Fibroblast of mammary gland (primary cell): ENCODE measurements at places on chromosomes 5 and 9.
A peak's percentile ranks its signal among the peaks of the same experiment; 100 is the strongest.

DNA sequence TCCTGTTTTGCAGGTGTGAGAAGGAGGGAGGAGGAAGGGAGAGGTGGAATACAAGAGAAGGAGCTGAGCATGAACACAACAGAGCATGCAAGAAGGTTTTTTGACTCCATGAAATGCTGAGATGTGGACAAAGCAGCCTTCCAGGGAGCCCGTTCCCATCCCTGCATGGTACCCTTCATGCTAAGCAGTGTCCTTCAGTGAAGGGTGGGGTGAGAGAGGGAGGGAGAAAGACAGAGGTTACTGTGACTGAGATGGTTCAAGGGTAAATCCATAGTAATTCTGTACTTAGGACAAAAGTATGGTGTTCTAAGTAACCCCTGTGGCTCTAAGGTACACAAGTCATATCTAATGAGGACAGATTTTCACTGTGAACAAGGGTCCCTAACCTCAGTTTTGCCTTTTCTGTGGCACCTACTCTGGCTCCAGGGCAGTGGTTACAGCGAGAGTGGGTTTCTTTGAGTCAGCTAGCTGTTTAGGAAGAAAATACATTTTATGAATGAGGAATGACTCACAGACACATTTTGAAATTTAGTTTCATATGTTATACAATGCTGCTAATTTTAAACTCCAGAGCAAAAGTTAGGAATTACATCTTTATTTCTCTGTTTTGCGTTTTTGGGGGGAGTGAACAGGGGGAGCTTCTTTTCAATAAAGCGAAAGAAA, 184.9 kb upstream of the SLC12A2 start:
- DNase-seq, result peak; percentile 45

DNA sequence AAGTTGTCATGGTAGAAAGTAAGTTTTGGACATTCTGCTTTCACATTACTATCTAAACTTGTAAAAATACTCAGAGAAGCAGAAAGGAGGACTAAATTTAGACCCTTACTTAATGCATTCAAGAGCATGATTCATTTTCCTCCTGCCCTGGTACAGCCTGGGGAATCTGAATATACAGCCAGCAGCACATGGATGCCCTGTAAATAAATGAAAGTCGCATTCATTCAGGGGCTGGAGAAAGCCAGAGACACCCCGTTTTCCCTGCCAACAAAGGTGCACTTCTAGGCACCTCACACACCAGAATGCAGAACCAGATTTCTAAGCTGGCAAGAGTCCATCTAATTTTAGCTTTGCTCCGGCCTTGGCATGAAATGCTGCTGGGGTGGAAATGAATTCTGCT, 172.7 kb upstream of the KLF9 start:
- DNase-seq, result peak; percentile 87

GRCh38 chr9:32677931-32678330, 42.5 kb upstream of the TAF1L start:
- DNase-seq, result no peak

GRCh38 chr5:157283434-157283833, 17.5 kb downstream of the CYFIP2 start:
- no peak for DNase-seq

GRCh38 chr5:36722900-36723299, 116.5 kb downstream of the SLC1A3 start:
- peak; percentile 26 for DNase-seq

DNA sequence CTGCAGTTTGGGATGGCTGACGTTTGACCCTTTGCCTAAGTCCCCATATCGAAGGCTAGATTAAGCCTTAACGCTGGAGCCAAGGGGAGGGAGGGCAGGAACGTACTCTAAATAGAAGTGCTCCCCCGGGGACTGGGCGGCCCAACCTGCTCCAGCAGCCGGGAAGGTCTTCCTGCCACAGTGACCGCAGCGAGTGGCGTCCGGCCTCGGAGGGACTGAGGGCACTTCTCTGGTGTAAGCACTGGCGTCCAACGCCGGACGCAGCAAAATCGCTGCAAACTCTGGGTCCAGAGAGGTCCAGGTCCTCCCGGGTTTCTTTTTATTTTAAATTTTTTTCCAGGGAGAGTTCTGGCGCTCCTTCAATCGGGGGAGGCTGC, 505 bp upstream of the ACER2 start:
- no peak for DNase-seq

- no peak for DNase-seq
These were observed 91.2 kb downstream of the TLE1 start for GRCh38 chr9:81598123-81598497.

- no peak for DNase-seq
These were observed 65.1 kb upstream of the RETREG1 start for GRCh38 chr5:16681876-16682275.

DNA sequence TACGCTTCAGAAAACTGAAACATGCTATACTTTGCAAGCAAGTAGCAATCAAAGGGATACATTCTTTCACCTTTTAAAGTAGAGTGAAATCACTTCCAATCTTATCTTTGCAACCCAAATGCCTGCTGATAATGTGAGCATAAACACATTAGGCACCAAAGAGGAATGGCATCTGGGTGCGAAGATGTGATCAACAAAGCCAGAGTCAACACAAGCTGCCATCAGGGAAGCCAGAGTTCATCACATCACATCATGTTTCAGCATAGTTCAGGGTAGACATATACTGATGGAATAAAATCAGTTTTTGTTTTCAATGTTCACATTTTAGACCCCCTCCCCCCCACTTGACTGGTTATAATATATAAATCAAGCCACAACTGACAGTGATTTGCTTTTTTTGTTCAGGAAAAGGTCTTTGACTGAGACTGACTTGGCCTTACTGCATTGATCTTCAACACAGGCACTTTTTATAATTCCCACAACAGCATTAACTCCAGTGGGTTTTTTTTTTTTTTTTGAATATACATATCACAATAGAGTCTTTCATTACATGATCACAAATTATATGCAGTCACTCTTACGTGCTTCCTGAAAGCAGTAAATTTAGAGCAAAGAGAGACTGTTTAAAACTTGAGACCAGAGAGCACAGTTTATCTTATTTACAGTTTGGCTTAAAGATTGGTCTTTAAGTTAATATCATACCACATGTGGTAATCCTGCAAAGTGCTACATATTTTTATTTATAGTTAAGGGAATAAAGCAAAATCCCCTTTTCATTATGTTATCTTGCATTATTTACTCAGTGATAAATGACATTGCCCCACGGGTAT, 20.3 kb downstream of the AOPEP start:
- no peak for DNase-seq

GRCh38 chr5:116564756-116565490, 9.7 kb downstream of the SEMA6A start:
- no peak for DNase-seq

DNA sequence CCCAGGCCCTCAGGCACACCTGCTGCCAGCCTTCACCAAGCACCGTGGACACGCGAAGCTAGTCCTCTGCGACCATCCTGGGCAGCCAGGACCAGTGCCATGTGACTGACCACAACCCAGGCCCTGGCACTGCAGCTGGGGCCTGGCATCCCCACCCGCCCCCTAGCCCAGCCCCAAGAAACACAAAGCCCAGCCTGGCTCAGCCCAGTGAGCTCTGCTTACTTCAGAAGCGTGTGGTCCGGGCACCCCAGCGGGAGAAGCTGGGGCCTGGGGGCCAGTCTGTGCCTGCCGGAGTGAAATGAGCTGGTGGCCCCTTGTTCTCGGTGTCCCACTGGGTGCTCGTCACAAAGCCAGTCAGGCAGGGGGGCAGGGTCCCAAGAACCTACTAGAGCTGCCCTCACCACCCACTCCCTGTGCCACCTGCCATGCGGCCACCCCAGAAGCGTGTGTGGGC, 87.9 kb downstream of the KCNT1 start:
- DNase-seq, result no peak

DNA sequence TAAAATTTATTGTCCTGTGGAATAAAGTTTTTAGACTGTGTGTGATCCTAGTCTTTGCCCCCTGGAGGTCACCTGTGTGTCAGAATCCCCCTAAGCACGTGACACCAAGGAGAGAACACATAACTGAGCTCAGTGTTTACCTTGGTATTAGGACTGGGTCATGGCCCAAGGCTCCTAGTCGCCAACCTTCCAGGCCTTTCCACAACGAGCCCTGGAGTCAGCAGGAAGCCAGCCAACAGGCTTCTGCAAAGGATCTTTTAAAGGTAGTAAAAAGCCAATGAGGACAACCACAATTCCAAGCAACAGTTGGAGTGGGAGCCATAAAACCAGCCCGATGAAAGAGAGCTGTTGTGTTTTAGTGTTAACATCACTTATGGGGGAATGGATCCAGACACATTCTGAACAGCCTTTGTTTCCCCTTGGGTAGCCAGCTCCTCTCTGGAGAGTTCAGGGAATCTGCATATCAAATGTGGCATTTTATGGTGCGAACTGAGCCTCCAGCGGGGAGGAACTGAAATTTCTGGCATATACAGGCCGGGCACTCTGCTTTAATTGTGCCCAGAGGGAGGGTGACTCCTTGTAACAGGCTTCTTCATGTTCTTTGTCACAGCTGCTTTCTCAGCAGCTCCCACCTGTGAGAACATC, 239.9 kb downstream of the FSTL4 start:
- DNase-seq, result no peak

GRCh38 chr5:148972974-148973374, 89.9 kb downstream of the SH3TC2 start:
- peak; percentile 88 for DNase-seq

- peak; percentile 97 for DNase-seq
These were observed at the start of gene SEC16A for GRCh38 chr9:136482793-136483588. SEC16A (minus strand) TSS chr9:136483040; CDS start chr9:136477615, 5,425 bp downstream.

DNA sequence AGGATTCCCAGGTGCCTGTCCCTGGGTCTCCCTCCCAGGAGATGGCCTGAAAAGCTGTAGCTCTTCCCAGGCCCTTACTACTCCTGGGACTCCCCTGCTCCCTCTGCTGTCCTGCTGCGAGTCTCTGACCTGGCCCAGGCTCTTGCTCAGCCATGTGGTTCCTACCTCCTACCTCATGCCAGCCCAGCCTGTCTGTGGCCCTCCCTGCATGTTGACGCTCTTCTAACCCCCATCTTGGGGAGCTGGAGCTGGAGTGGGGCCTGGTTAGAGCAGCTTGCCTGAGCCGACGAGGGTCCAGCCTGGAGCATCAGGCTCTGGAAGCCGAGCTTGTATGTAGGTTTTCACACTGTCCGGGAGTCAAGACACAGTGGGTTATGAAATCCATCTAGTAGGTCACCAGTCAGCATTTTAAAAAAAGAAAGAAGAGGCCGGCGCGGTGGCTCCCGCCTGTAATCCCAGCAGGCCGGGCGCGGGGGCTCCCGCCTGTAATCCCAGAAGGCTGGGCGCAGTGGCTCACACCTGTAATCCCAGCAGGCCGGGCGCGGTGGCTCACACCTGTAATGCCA, 244.4 kb downstream of the FANCC start:
- peak; percentile 35 for DNase-seq

- no peak for DNase-seq
These were observed 242.0 kb downstream of the KDM4C start for GRCh38 chr9:6999794-7000193.

DNA sequence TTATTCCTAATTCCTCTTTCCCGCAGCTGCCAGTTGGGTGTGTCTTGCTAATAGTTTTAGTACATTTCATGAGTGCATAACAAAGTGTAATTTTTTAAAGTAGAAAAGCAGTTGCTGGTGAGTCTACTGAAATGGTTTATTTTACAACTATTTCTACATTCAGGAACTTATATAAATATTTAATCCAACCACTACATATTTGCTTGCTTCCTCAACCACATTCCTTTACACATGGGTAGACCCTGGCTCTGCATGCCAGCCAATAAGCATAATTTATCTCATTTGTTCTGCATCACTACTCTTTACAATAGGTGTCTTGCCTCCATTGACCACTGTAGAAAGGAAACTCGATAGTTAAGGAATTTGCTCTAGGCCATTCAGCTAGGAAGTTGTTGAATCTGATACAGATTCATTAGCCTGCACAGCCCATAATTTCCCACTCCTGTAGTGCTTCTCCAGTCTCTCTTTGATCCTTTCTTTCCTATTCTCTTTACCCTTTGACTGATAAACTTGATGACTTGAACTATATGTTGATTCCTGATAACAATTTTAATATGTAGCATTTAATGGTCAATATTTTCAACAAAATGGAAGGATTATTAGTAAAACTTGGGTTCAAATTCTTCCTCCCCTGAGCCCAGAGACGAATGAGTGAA, 342.5 kb upstream of the ACTBL2 start:
- peak; percentile 30 for DNase-seq

DNA sequence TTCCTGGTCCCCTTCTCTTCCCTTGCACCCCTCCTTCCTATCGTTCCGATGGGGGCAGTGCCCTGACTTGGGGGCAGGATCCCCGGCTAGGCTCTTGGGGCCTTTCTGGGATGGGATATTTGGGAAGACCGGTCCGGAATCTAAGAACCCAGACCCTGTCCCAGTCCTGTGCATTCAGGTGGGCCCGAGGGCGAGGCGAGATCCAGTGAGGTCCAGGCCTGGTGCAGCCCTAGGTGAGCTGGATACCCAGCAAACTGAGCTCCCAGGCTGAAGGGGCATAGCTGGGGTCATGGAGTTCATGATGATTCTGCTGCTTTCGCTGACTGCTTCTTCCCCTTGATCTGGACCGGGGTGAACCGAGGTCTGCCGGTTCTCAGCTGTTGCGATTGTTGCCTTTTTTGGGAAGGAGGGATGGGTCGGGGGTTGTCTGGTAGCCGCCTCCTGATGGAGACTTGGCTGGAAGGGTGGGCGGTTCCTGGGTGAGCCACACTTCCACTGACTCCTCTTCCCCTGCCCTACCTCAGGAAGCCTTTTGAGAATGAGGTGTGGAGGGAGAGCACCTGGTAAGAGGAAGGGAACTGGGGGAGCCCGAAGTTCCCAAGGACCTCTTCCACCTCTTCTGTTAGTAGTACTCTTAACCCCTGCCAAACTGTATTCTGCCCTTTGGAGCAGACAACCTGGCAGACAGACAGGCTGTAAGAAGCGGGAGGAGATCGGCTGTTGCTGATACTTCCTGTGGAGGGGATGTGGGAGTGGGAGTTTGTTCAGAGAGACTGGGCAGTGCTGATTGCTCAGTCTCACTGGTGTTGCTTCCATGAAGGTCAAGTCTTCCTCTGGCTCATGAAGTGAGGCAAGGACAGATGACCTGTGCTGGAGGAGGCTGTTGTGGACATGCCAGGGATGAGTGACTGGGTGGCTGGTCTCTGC, 1.0 kb downstream of the LRRC8A start:
- peak; percentile 25 for DNase-seq

DNA sequence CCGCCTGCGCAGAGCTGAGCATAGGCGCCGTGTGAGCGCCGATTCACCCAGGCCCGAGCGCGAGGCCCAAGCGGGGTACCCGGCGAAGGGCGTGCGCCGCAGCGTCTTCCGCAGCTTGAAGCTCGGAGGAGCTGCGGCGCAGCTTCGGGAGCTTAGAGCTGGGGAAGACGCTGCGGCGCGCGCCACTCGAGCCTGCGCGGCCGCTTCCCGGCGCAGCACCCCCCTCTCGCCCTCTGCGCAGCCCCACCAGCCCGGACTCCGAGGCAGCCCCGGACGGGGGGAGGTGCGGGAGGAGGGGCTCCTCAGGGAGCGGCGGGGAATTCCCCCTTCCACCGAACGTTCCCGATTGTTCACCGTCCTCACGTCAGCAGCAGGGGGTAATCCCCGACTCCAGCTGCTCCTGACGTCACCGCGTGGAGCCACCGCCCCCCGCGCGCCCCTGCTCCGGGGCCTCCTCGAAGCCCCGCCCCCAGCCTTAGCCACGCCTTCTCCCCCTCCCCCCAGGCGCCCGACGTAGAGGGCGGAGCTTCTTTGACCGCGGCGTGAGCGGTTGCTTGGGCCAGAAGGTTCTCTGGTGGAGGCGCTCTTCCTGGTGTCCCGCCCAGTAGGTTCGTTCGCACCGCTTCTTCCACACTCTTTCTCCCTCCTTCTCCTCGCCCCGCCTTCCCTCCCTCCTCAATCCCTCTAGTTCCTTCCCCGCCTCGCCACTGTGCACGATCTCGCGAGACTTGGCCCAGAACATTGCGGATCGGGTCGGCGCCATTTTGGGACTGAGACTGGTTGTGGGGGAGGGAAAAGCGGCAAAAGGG, at the start of gene GPBP1:
Gene GPBP1 (plus strand): TSS at position 741 of the 809 bp plus-strand sequence. CDS start 40,072 bp downstream, outside the sequence.
- DNase-seq, result peak; percentile 99
